ENCODE measurements at places on chromosomes 1 and 21.

DNA sequence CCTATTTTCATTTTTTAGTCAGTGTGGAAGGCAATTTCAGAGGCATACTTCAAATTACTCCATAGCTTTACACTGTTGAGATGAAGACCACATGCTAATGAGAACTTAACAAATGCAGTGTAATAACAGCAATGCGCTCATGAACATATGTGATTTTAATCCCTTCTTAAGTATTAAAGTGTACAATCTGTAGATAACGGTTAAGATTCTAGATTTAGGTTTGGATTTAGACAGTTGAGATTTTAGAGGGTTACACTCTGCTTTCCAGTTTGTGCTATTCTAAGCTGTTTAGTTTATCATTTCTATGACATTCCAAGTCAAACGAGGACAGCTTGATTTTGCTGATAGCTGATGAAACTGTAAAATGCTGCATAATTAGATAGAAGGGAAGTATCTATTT lies 257.8 kb upstream of the CHRM3 start:
- DNase-seq, result no peak

- no peak for DNase-seq
These were observed 1.1 kb downstream of the EEIG2 start for GRCh38 chr1:108560874-108561459.

DNA sequence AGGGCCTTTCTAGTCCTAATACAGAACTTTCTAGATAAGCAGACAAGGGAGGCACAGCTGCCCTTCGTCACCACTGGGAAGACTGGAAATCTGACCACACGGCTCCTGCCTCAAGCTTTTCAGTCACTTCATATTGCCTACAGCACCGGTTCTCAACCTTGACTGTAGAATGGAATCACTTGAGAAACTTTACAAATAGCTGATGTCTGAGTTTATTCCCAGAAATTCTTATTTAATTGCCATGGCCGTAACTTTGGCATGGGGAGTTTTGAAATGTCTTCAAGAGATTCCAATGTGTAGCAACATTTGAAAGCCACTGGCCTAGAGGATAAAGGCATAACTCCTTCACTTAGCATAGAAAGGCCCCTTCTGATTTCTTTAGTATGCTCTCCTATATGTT lies 42.4 kb upstream of the STMN1 start:
- DNase-seq, result no peak

DNA sequence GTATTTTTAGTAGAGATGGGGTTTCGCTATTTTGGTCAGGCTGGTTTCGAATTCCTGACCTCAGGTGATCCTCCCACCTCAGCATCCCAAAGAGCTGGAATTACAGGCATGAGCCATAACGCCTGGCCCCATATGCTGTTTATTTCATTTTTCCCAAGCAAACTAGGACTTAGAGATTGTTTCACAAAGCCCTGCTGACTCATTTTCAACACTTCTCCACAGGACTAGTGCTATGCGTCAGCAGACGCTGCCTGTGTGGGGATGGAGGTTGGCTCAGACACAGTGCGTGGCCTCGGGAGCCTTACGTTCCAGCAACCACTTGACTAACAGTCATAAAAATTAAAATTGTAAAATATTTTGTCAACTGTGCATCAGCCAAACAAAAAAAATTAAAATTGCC lies 22.7 kb downstream of the PKNOX1 start:
- DNase-seq, result no peak

DNA sequence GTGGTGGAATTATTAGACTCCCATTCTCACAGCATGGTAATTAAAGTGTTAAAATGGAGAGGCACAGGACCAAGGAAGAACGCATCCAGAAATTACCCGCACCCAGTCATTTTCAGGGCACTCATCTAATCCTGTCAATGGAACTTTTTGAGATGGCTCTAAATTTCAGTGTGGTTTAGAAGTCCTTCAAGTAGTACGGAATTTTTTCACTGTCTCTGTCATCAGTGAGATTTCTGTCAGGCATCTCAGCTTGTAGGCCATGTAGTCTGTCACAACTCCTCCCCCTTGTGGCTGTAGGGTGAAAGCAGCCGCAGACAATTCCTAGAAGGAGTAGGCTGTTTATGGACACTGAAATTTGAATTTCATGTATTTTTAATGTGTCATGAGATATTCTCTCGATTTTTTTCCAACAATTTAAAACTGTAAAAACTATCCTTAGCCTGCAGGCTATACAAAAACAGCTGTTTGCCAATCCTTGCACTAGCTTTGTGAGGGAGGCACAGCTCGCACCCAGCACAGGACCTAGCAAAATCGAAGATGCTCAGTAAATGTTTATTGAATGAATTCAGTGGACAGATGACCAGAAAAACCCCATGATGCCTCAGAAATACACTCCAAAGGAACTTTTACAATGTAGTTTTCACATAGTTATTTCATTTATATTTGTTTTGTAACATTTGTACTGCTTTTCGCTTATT lies 6.6 kb upstream of the NUP133 start:
- DNase-seq, result peak; percentile 22

DNA sequence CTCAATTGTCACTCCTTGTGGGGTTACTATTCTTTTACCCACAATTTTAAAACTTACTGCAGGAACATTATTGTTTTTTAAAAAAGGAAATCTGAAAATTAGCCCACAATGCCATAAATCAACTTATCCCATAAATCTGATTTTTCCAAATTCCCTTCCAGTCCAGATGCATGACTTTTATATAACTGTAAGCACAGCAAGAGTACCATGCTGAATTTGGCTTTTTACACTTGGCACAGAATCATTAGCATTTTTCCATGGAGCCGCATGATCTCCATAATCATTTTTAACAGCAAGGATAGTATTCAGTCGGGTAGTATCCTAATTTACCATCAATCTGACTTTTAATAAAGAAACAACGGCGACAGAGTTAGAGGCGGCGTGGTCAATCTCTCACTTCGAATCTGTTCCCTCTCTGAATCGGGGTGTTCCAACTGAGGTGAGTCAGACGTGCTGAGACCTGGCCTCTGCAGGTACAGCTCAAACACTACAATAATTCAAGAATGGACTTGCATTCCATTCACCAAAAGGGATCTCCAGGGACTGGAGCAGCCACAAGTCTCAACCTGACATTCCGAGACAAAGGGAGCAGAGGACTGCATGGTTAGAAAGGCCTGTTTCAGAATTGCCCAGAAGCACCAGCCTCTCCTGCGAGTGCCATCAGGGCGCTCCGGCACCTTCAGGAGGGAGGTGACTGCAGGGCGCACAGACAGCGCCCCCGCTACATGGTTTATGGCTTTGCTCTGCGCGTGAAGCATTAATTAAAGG lies 48.9 kb downstream of the SLC66A1 start:
- no peak for DNase-seq

- DNase-seq, result no peak
These were observed 88.6 kb downstream of the TGFB2 start for GRCh38 chr1:218433744-218434143.

DNA sequence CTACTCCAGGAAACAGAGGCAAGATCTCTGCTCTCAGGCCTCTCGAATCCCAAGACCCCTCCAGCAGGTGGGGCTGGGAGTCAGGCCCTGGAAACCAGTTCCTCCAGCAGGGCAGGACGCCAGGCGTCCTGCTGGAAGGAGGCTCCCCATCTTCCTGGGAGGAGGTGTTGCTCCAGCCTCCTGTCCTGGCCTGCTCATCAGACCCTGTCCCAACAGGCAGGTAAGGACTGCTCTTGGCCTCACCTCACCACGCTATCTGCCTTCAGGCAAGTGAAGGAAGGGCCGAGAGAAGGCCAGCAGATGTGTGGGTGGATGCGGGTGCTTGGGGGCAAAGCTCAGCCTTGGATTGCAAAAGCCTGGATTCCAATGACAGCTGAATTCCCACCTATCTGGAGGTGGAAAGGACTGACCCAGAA lies 82.9 kb downstream of the SSBP3 start:
- no peak for DNase-seq

GRCh38 chr1:59915516-59915915 lies 11.1 kb downstream of the CYP2J2 start:
- DNase-seq, result no peak

DNA sequence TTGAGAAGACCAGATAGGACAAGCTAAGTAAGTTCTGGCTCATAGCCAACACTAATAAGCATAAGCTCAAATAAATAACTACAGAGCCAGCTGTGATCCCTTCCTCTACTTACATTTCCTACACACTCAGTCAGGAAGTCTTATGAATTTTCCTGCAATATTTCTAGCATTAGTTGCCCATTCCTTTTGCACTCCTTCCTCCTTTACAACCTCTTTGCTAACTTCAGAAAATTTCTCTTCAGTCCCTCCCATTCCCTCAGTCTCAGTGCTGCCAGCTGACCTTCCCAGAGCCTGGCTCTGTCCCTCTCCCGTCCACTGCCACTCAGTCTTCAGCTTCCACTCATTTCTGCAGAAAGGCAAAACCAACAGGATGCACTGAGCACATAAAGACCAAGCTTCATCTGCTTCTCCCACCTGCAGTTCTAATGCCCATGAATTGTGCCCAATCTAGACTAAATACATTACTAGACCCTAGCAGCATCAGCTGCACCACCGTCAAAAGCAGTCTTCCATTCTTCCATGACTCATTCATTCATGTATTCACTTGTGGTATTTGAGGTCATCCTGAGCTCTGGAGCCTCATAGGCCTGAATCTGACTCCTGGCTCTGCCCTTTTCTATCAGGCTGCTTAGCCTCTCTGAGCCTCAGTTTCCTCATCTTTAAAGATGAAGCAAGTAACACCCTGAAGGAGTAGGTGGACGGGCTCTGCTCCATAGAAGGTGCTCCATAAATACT lies 54.6 kb upstream of the SIPA1L2 start:
- no peak for DNase-seq

DNA sequence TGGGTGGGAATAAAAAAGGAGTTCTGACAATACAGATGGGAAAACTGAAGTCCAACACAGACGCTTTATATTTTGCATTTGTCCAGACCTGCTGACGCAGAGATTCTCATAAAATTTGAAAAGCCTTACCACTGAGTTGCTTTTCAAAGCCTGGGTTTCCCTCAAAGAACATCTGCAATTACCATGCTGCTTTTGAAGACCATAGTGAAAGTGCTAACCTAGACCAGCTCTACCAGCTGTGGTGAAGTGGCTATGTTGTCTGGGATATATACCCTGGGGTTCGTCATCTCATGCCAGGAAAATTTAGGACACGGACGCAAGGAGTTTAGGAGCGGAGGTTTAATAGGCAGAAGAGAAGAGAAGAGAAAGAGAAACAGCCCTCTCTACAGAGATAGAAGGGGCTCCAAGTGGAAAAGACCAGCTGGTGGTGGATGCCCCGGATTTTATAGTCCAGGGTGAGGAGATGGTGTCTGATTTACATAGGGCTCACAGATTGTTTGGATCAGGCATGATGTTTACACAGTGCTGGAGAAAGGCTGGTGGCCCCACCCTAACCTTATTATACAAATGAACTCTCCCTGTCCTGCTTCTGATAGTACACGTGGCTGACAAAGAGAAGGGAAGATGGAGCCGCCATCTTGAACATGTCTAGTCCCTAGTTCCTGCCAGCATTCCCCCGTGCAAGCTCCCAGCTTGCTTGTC lies 73.8 kb downstream of the AK4 start:
- no peak for DNase-seq

- no peak for DNase-seq
These were observed 38.3 kb downstream of the LRRN2 start for GRCh38 chr1:204647114-204647804.

DNA sequence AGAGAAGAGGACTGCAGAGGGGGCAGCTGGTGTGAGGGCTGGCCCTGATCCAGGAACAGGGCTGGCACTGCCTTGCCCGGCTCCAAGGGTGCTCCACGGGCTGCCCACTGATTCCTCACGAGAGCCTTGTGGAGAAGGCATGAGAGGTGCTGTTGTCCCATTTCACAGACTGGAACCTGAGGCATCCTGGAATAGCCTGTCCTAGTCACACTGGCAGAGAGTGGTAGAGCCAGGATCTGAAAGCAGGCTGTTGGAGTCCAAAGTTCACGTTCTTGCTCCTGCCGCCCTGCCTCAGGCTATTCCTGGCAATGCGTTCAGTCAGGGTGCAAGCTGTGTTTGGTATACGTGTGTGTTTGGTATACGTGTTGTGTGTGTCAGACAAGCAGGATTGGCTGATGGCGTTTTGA lies 1.8 kb downstream of the RER1 start:
- no peak for DNase-seq

DNA sequence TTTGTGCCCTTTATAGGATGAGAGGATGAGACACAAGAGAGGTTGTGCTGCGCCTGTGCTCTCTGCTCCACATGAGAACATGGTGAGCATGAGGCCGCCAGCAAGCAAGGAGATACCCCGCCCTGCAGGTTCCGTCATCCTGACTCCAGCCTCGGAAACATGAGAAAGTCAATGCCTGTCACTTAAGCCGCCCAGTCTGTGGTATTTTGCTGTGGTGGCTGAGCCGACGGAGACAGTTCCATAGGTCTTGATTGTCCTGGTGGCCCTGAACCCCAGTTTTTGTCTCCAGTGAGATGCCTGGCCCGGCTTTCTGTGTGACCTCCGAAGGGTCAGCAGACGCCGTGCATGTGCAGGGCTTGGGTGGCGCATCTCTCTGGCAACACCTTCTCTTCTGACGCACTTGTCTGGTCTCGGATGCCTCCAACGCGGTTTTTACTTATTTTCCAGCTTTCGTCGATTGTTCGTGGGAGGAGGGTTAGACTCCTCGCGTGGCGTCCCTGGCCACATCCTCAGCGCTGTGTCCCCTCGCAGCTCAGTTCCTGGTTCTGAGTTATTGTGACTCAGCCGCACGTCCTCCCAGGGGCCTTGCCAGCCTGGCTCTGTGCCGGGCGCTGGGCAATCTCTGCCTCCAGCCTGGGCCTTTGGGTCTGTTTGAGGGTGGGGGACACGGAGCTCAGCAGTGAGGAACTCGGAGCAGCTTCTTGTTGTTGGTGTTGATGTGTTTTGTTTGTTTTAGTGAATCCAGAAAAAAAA lies 70.0 kb downstream of the FAAP20 start:
- DNase-seq, result no peak

DNA sequence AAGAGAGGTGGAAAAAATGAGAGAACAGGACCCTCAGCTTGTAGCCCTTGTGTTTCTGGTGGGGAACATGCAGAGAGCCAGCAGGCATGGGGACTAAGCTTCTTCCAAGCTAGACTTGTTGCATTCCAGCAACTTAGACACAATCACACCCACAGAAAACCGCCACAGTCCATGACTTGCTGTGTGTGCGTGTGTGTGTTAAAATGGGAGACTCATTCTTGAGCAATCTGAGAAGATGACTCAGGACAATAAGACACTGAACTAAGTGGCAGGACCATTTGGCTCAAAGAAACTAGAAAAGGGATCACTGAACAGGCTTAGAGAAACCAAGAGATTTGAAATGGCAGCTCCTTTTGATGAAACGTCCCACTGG lies 78.0 kb downstream of the HLX start:
- no peak for DNase-seq

All from stimulated activated CD4-positive, alpha-beta T cell treated with anti-CD3 and anti-CD28 coated beads, TNF-alpha, amount 100 ng/mL, for 24 hours (primary cell).